Posterior cingulate gyrus (tissue), 11 donors: ENCODE measurements at places on chromosomes 6 and 20.
A peak's percentile ranks its signal among the peaks of the same experiment; 100 is the strongest.

GRCh38 chr6:81515562-81516453, 236.7 kb downstream of the TENT5A start:
- no peak for DNase-seq

- no peak for DNase-seq
These were observed 86.4 kb downstream of the ADGRG6 start for GRCh38 chr6:142387997-142388815.

GRCh38 chr6:6721606-6722005, 133.1 kb downstream of the LY86 start:
- DNase-seq, result no peak

- DNase-seq, result no peak
These were observed 131.8 kb downstream of the CLVS2 start for GRCh38 chr6:123127807-123128206.

DNA sequence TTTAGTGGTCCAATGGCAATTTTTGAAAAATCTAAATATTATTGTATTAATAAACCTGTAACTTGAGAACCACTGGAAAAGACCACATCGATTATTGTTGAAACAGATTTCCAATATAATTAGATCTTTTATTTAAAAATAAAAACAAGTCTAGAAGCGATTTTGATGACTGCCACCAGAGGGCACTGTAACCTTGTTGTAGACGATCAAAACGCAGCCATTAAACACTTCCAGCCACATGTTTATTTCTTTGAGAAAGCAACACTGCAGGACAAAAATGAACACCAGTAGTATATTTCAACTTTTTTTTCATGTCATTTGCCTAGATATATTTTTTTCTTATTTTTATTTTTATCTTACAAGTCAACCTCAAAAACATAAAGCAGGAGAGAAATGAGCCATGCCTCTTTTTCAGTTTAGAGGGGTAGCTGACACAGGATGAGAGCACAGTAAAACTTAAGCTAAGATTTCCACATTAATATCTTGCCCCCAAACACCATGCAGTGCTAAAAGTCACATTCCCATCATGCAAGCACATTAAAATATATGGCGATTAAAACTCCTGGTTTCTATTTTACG, 115.4 kb downstream of the OPRM1 start:
- DNase-seq, result peak; percentile 57

- DNase-seq, result peak; percentile 39
These were observed 291.8 kb downstream of the BMP7 start for GRCh38 chr20:56974499-56975250.

GRCh38 chr6:145814501-145815308, at the start of gene FBXO30:
TSS of gene FBXO30 (minus strand) at chr6:145814795. CDS start at chr6:145806405, 8,390 bp downstream.
- peak; percentile 98 for DNase-seq

DNA sequence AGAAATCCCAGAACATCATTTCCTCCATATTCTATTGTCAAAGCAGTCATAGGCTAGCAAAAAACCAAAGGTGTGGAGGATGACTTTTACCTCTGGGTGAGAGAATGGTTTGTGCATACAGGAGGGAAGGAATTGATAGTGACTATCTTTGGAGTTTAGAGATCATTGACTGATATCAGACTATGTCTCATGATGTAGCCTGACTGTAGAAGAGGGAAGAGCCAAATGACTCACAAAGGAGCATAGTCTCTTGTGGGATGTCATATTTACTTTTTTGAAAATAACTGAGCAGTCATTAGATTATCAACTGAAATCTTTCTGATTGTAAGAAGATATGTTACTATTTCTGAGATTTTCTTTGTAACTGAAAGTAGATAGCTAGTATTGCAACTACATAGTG, 158.5 kb downstream of the FLRT3 start:
- DNase-seq, result no peak

DNA sequence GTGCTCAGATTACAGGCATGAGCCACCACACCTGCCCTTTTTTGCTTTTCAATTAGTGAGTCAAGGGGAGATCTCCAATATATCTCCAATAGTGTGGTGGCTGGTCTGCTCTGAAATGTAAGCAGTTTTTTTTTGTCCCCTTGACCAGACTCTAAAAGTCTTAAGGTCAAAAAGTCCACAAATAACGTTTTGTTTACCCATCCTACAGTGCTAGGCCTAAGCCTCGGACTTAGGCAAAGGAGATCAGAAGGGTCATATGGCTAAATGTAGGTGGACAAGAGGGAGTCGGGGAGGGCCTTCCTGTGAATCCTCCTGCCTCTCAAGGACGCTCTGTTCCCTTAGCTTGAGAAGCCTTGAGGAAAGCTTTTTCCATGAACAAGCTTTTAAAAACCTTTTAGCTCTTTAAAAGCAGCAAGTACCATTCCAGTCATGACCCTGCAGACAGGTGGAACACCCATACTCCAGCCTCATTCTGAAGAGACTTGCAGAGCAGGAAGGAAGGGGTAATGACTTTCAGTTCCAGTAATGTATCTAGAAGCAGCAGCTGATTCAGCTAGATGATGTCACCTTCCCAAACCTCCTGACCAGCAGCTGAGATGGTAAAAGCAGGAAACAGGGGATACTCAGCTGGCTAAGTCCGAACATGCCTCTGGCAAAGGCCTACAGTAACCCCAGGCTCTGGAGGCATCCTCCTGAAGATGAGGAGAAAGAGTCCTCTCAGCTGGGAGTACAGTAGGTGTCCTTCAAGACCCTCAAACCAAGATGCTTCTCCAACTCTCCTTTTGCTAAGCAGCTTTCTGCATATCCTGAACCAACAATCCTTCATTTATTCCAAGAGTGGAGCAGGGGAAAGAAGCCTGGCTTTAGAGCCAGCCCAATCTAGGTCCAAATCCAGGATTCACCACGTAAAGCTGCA, 23.6 kb downstream of the BCL2L1 start:
- peak; percentile 18 for DNase-seq

DNA sequence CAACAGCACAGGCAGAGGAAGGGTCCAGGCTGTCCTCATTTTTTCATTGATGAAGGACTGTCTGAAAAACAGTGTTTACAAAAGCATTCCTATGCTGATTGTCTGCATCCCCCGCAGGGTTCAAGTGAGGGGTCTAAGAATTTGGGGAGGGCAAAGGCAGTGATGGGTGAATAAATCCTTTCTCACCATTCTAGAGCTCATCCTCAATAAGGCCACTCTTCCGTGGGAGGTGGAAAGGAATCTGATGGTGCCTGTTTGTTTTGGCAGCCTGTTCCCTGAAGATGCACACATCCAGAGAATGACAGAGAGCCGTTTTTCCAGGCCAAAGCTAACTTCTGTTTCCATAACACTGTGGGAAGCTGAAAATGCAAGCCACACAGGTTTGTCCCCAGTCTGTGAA, 164.5 kb downstream of the MOXD1 start:
- DNase-seq, result no peak

DNA sequence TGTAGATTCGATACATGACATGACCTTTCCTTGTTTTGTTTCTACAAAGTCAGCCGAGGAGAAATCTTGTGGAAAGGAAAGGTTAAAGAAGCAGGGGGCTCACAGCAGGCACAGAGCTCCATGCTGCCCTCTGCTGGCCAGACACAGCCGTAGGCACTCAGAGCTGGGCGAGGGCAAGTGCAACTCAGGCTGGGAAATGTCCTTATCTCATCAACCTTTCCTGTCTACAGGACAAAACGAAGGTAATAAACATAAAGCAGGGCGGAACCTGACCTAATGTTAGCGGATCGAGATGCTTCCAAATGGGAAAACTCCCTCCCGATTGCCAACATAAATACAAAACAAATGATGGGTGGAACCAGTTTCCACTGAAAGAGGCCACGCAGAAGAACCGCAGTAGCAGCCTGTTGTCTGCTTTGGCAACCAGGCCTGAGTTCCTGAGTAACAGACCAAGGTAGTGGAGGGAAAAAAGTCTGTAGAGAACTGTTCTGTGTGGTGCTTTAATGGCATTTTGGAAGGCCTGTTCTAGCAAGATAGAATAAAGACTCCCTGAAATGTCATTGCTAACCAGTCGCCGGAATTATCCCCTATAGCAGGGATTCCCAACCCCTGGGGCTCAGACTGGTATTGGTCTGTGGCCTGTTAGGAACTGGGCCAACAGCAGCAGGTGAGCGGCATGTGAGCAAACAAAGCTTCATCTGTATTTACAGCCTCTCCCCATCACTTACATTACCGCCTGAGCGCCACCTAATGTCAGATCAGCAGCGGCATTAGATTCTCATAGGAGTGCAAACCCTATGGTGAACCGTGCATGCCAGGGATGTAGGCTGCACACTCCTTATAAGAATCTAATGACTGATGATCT, 85.2 kb downstream of the MBOAT1 start:
- peak; percentile 75 for DNase-seq

GRCh38 chr20:44087857-44088120, 99.2 kb downstream of the JPH2 start:
- no peak for DNase-seq

GRCh38 chr6:13212096-13212495, 116.2 kb downstream of the TBC1D7 start:
- no peak for DNase-seq

GRCh38 chr20:10987651-10988383, 314.0 kb upstream of the JAG1 start:
- DNase-seq, result no peak

- DNase-seq, result no peak
These were observed 31.4 kb downstream of the NHSL1 start for GRCh38 chr6:138467901-138468300.

DNA sequence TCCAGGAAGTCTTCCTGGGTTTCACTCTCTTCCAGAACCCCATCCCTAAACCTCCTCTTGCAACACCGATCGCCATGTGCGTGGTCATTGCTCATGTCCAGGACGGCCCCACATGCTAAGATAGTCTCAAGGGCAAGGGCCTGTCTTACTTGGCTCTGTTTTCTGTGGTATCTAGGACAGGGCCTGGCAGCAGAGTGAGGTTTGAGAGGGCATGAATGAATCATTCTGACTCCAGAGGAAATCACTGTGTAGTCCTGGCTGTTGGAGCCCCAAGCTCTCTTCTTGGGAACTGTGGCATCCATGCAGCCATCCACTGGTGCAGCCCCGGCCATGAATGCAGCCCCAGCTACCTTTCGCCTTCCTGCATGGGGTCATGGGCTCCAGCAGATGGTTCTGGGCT, 12.4 kb downstream of the SIRPA start:
- no peak for DNase-seq

DNA sequence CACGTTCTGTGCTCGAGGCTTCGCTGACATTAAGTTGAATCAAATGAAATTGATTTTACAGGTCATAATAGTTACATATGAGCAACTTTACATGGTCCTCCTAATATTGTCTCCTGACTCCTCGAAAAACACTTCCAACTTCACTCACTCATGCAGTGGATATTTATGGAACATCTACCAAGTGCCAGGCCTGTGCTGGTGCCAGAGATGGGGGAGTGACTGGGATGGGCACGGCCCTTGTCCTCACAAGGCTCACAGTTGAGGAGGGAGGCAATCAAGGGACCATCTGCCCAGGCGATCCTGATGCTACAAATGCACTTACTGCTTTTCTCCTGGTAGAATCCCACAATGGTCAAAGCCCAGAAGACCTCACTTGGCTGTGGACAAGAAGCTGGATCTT, 426.4 kb downstream of the PREX1 start:
- no peak for DNase-seq

GRCh38 chr6:82178077-82178758, 69.3 kb downstream of the IBTK start:
- no peak for DNase-seq

DNA sequence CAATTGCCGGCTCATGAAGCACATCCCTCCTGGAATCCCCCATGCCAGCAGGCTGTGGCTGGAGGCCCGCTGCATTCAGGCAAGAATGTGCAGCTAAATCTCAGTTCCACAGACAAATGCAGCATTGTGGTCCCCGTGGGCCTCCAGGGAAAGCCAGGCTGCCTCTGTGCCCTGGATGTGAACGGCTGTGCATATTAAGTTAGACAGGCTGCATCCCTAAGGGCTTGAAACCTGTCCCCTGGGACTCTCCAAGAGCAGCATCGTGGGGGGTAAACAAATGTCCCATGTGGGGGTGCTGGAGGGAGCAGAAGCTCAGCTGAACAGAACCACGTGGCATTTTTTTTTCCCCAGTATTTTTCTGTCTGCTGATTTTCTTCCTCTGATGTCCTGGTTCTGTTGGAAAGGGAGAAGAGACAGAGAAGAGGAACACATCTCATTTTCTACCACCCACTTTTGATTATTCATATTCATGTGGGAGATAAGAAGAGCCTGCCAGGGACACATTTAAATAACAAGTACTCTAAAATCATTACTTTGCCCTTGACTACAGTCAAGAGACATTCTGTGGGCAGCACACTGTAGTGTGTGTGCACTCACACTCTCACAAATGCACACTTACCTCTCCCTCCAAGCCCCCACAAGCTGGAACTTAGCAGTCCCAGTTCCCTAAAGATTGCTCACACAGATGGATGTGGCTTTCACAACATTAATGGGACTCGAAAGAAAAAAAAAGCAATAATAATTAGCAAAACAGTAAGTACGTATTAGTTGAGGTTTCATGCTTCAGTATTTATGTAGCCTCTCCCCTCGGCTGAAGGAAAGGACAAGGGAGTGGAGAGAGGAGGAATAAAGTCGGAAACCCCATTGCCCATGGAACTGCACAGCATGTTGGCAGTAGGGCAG, 16.9 kb downstream of the GFOD1 start:
- peak; percentile 61 for DNase-seq

- no peak for DNase-seq
These were observed 100.0 kb upstream of the MAN1A1 start for GRCh38 chr6:119449331-119450156.

DNA sequence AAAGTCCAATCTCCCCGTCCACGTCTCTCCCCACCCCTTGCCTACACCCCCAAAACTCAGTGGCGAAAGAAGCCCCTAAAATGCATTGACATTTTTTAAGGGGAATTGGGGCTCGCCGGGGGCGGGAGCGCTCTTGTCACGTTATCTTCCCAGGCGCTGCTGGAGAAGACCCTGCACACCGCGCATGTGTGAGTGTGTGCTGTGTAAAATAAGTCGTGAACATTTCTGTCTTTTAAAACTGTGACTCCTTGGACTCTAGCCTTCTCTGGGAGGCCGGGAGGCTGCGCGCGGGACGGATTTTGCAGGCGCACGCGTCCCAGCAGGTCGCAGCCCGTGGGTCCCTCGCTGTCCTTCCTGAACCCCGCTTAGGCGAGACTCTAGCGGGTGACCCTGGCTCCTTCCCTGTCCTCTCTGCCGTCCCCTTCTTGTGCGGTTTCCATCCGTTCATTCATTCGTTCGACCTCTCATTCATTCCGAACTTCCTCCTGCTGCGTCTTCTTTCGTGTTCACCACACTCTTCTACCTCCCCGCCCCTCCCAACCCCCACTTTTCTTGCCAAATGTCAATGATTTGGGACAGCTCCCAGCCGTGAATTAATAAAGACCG, 2.2 kb downstream of the NRN1 start:
- DNase-seq, result peak; percentile 80

DNA sequence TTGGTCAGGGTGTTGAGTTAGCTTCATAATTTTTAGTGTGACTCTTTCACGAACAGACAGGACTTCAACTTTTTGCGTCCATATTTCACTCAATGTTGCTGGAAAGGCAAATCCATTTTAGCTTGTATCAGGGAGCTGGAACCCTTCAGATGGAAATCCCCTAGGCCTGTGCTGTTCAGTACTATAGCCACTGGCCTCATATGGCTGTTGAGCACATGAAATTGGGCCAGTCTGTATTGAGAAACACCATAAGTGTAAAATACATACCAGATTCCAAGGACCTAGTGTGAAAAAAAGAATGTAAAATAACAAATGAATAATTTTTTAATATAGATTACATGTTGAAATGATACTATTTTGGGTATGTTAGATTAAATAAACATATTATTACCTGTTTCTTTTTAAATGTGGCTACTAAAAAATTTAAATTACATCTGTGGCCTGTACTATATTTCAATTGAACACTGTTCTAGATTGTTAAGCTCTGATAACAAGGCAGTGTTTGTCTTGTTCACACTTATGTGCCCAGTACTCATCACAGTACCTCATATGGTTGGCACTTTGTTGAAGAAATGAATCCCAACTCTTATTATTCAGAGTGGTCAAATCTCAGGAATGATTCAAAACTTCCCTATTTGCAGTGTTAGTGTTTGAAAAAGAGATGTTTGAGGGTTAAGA, 34.3 kb downstream of the CTNNBL1 start:
- no peak for DNase-seq
